ENCODE measurements at places on chromosomes 12 and 14.

DNA sequence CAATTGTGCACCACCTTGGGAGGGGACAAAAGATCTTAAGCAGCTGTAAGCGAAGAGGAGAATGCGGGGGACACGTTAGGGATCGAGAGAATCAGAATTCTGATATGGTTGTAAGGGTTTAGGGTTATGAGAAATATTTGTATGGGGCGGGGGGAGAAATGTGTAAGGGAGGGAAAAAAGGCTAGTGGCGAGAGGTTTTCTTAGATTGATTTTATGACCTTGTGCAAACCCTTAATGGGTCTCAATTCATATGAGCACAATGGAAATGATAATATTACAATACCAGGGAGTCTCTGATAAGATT lies 396 bp downstream of the NDUFA9 start:
- no peak for DNase-seq

- no peak for DNase-seq
Measured at GRCh38 chr14:104102282-104102914, 16.9 kb downstream of the ASPG start.

- DNase-seq = no peak
Measured at GRCh38 chr14:31400031-31400638, 20.2 kb downstream of the HEATR5A start.

DNA sequence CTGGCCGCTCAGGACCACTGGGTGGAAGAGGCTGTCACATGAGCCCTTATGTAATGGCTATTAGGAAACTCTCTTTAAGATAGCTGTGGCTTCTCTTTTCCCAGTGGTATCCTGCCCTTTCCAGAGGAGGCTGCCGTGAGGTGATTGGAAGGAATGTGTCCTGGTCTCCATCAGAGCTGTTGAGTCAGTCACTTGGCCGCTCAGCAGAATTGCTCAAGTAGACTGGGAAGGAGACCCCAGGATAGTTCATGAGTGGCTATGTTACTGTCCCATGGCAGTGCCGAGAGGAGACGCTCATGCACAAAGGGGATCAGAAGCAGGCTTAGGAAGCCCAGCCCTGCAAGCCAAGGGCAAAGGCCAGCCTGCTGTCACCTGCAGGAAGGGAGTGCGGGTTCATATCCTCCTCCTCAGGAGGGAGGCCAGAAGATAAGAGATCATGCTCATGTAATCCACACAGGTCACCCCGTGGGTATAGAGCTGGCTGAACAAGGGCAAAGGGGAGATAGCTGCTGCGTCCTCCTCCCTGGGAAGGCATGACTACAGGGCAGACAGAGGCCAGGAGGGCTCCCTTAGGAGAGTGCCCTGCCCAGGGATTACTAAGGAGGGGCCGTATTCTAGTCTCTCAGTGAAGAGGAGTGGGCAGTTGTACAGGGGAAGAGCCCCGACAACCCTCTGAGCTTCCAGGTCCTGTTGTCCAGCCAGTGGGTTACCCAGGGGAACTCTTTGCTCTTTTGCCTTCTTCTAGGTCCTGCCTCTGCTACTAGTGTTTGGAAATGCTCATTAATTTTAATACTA lies 137.0 kb upstream of the MAX start:
- DNase-seq = no peak

GRCh38 chr14:90518941-90519256 lies 122.1 kb downstream of the CALM1 start:
- no peak for DNase-seq

DNA sequence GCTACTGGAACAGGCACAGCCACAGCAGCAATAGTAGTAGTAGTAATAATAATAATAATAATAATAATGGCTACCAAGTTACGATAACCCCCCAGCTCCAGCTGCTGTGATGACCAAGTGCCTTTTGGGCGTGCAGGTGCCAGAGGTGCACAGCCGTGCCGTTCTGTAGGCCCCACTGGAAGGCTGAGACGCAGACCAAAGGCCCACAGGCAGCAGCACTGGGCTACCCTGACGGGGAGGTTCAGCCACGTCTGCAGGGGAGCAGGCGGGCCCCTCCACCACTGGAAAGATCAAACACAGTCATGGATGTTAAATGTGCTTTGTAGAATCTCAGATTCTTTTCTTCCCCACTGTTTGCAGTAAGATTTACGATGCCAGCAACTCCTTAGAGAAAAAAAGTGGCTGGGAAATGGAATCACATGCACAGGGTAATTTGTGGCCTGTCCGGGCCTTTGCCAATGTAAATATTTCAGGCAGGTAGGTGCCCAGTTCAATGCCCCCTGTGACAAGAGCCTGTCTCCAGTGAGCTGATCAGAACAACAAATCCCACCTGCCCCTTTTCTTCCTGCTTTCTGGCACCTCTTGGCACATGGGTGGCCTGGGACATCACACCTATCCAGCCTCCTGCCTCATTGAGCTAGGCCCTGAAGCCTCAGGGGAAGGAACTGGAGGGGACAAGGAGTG lies 32.6 kb downstream of the CCDC85C start:
- DNase-seq = peak; percentile 81

DNA sequence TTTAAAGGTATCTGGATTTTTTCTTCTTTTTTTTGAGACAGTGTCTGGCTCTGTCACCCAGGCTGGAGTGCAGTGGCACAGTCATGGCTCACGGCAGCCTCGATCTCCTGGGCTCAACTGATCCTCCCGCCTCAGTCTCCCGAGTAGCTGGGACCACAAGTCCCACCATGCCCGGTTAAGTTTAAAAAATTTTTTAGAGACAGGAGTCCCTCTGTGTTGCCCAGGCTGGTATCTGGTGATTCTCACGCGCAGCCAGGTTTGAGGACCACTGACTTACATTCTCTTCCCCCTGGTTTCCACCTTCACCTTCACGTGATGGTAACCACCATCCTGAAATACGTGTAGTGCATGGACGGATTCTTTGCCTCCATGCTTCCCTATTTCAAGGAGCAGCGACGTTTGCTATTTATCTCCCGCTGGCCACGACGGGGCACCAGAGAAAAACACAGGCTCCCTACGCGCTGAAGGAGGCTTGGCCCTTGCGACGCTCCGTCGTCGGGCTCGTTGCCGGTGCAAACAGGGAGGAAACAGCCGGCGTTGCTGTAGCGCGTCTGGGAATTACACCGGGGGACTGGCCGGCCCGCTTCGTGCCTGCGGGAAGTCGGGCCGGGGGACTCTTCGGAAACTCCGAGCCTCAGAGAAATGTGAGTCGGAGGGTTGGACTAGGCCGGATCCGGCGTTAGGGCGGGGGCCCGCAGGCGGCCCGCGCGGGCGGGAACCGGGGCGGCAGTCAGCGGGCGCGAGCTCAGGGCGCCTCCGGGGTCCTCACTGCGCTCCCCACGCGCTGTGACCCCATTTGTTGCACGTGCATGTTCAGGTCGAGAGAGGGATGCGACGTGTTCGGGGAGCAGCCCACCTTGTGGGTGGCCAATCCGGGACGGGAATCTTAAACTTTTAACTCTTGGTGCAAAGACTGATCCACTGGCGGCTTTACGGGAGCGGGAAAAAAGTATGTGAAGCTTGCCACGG lies at the start of gene TCHP:
Gene TCHP, plus strand, starts transcription at position 492 of the 969 bp plus-strand sequence. CDS start 2,753 bp downstream, outside the sequence.
- peak; percentile 84 for DNase-seq

GRCh38 chr14:64412237-64412636 lies 24.1 kb downstream of the MTHFD1 start:
- DNase-seq = no peak

DNA sequence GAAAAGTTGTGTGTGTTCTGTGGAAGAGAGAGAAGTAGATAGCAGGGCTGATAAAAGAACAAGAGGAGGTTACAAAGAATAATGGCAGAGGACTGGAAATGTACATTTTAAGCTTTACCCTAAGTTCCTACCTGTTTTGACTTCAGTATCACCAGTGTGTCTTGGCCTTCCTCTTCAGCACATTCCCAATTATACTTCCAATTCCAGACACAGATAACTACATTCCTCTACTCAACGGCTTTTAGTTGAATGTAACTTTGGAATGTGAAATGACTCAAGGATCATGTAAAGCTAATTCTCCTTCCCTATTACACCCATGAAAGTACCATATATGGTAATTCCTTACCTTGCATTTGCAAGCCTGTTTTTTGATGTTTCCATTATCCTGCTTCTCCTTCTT lies 5.0 kb downstream of the MGST1 start:
- no peak for DNase-seq

GRCh38 chr12:106345746-106346145 lies 11.8 kb upstream of the POLR3B start:
- DNase-seq = peak; percentile 21

GRCh38 chr12:100794441-100795173 lies at the start of gene ANO4:
Gene ANO4 (plus strand): TSS chr12:100794776. CDS start chr12:100901786, 107,010 bp downstream.
- no peak for DNase-seq

DNA sequence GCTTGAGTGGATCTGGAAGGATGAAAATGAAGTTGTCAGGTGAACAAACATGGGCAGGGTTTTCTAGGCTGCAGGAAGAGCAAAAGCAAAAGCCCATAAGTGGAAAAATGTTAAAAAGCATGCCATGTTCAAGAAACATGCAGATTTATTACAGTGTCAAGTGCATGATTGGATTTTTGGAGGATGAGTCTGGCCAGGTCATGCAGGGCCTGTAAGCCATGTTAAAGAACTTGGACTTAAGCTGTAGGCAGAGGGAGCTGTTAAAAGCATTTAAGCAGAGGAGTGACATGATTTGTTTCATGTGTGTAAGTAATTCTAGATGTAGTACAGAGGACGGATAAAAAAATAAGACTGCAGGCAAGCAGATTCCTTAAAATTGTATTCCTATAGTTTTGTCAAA lies 16.3 kb upstream of the SINHCAF start:
- no peak for DNase-seq

- no peak for DNase-seq
Measured at GRCh38 chr14:74595006-74595735, 16.9 kb downstream of the LTBP2 start.

GRCh38 chr14:89011355-89012281 lies 187.2 kb downstream of the TTC8 start:
- DNase-seq = no peak

DNA sequence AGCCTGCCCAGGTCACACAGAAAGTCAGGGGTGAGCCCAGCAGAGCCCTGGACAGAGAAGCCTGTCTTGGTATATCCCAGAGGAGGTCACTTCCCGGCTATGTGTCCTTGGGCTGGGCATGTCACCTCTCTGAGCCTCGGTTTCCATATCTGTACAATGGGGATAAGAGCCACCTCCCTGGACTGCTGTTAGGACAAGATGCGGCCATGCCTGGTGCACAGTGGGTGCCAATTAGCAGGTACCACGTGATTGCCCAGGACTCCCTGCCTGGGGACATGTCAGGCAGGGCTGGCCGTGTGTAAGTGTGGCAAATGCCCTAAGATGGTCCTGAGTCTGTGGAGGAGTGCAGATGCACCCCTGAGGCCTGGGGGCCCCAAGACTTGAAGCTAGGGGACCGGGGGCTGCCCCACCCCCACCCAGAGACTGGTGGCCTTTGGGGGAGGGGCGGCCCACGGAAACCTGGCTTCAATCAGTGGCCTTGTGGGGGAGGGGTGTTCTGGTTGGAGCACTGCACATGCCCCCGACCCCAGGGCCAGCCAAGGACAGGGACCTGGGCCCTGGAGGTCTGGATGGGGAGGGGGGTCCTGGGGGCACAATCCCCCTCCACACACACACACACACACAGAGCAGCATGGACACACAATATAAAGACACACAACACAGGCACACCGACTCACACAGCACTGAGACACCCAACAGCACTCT lies 878 bp downstream of the TMEM119 start:
- no peak for DNase-seq

GRCh38 chr12:11753150-11753499 lies 103.7 kb downstream of the ETV6 start:
- DNase-seq = no peak

DNA sequence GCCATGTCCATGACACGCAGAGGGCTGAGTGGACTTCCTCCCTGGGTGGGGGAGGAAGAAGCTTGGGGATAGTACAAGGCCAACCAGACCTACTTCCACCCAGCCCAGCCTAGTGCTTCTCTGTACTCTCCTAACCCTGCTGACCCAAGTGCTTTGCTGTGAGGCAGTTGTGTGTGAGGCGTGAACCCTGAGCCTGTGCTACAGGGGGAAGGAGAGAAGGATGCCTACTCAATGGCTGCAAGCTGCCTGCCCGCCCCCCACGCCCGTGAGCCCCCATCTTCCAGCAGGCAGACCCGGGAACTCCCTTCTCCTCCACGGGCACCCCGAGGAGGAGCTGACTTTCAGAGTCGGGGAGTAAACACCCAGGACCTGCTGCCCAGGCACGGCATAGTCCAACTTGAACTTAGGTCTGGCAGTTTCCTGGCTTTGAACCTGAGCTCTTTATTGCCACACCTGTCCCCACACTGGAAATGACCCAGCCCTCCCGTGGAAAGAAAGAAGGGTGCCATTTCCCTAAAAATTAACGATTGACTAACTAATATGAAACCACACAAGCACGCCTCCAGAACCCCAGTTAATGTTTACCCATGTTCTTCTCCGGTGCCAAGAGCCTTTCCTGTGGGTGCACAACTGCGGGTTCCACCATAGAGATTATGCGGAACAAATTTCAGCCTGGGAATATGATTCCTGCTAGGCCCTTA lies 10.8 kb downstream of the ALDH2 start:
- DNase-seq = peak; percentile 44

GRCh38 chr14:31718585-31718984 lies 157.4 kb downstream of the NUBPL start:
- no peak for DNase-seq

- DNase-seq = no peak
Measured at GRCh38 chr12:636632-637031, 26.6 kb downstream of the NINJ2 start.

- DNase-seq = no peak
Measured at GRCh38 chr12:96257550-96258103, 63.5 kb downstream of the ELK3 start.

- no peak for DNase-seq
Measured at GRCh38 chr12:104682790-104683279, 226.1 kb downstream of the CHST11 start.

GRCh38 chr12:131378861-131379665 lies 331.8 kb upstream of the SFSWAP start:
- no peak for DNase-seq

- DNase-seq = no peak
Measured at GRCh38 chr12:113298861-113299545, 35.9 kb downstream of the SLC8B1 start.

DNA sequence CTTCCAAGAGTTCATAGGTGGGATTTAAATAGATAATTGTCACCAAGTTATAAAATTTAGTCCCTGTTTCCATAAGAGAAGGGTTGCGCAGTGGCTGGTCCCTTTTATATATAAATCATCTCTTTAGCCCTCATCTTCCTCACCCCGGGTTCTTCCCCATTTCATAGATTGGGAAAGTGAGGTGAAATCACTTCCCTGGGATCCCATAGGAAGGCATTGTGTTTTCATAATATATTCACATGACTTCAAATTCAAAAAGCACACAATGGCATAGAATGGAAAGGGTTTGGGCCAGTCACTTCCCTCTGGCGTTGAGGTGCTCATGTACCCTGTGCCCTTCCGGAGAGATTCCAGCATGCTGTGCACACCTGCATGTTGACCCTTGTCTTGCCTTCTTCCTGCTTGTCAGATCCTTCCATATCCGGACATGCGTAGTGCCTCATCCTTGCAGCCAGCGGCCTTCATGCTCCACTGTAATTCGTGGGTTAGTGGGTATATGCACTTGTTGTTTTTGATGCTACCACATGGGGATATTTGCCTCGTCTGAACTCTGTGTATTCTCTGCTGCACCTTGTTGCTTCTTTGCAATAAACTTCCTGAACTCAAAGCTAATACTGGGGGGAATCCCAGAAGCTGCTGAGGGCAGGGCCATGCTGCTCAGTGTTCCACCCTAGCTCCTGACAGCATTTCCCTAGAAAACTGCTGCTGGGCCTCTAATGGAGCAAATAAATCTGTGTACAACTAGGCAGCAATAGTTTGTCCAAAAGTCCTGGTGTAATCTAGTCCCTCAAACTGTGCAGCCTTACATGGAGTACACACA lies 59.6 kb downstream of the ANAPC7 start:
- DNase-seq = no peak

Measured in prostate gland (tissue), 2 donors.